ENCODE measurements at places on chromosomes 16 and 17.

- no peak for DNase-seq
These were observed 74.6 kb downstream of the SYCE1L start for GRCh38 chr16:77273815-77274214.

DNA sequence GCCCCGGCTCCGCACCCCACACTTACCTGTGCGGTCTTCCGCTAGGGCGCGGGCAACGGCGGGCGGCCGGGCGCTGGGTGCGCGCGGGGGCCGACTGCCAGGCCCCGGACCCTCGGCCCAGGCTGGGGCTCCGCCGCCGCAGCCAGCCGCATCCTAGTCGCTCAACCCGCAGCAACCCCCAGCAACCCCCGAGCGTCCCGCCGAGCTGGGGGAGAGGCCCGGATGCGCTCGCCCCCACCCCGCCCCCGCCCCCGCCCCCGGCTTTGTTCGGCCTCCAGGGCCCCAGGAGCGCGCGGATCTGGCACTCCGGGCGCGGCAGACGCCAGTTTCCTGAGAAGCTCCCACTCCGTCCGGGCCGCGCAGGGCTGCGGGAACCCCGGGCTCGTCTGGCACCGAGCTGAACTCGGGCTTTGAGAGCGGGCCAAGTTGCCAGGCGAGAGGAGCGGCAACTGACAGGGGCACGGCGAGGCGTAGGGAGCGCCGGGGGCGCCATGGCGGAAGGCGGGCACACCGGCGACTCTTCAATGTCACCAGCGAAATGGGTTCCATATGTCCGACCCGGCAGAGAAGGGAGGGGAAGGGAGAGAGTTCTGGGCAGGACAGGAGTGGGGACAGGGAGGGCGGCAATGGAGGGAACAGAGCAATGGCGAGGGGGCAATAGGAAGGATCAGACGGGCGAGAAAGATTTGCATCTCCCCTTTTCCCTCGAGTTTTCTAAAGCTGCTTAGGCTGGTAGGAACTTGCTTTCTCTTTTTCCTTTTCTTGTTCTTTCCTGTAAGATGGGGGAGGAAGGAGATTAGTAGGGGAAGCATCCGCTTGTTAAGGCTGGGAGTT is 13.7 kb downstream of the HOXB4 start:
- no peak for DNase-seq

GRCh38 chr17:32861981-32862380 is 14.9 kb downstream of the MYO1D start:
- DNase-seq, result no peak

- DNase-seq, result no peak
These were observed 21.8 kb downstream of the ITGB3 start for GRCh38 chr17:47275245-47275984.

DNA sequence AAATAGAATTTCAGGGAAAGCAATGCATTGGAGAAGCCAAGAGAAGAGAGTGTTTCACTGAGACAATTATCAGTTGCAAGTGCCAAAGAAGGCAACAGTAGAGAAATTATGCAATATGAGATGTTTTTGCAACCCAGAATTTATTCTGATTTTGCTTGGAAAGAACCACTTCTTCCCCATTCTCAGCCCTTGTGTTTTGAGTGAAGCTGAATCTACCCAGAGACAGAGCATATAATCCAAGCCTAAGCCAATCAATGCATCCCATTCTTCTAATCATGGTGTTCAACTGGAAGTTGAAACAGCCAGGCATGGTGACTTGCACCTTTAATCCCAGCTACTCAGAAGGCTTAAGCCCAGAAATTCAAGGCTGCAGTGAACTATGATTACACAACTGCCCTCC is 6.9 kb upstream of the SCNN1G start:
- DNase-seq, result no peak

DNA sequence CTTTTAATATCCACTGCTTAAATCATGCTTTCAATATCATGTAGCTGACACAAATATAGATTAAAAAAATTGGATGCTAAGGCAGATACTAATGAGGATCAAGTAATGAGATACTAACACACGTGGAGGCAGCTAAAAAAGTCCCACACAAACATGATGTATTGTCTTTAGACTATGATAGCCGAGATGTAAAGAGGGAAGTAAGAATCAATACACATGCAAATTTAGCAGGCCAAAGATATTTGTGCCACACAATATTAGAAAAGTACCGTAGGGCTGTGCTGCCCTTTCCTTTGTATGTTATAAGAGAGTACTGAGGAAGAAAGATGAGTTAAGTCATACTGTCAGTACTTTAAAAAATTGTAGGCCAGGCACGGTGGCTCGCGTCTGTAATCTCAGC is 51.4 kb upstream of the STAC2 start:
- no peak for DNase-seq

DNA sequence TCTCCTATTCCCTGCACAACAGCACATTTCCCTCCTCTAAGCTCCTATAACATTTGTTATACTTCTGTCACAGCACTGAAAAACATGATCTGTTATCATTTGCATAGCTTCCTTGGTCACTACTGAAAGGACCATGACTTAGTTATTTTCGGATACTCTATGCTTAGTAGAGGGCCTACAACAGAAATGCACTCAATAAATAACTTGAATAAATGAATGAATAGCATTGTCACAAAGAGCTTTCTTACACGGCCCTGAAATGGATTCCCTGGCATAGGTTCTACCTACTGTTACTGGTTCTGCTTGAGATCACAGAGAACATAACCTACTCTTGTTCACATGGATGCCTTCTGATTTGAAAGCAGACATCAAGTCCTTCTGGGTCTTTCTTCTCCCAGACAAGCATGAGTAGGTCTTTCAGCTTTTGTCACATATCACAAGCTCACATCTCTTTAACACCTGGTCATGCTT is 41.6 kb downstream of the MYO1D start:
- DNase-seq, result no peak

DNA sequence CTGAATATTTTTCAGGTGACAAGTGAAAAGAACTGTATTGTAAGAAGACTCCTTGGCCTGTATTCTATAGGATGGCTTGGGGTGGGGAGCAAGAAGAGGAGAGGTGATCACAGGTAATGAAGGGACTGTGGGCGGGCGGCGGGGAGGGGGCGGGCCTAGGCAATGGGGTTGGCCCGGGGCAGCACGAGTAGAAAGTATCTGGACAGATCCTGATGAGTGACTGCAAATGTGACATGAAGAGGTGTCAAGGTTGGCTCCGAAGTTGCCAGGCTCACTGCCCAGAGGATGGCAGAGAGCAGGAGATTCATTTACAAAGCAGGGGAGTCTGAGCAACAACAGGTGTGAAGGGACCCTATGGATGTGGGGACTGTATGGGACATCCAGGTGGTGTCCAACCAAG is 10.8 kb upstream of the G6PC1 start:
- DNase-seq, result no peak

GRCh38 chr16:27235055-27235937 is 32.0 kb downstream of the KDM8 start:
- peak; percentile 91 for DNase-seq

DNA sequence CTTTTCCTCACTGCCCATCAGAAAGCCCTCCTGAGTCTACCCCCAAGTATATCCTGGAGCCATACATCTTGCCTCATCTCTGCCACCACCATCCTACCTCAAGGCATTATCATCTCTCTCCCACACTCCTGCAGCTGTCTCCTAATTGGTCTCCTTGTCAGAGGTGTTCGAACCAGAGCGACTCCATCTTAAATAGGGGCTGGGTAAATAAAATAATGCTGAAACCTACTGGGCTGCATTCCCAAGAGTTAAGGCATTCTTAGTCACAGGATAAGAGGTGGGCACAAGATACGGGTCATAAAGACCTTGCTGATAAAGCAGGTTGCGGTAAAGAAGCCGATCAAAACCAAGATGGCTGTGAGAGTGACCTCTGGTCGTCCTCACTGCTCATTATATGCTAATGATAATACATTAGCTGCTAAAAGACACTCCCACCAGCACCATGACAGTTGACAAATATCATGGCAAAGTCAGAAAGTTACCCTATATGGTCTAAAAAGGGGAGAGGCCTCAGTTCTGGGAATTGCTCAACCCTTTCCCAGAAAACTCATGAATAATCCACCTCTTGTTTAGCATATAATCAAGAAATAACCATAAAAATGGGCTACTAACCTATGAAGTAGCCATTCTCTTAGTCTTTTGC is 97.0 kb upstream of the C16orf82 start:
- DNase-seq, result no peak

DNA sequence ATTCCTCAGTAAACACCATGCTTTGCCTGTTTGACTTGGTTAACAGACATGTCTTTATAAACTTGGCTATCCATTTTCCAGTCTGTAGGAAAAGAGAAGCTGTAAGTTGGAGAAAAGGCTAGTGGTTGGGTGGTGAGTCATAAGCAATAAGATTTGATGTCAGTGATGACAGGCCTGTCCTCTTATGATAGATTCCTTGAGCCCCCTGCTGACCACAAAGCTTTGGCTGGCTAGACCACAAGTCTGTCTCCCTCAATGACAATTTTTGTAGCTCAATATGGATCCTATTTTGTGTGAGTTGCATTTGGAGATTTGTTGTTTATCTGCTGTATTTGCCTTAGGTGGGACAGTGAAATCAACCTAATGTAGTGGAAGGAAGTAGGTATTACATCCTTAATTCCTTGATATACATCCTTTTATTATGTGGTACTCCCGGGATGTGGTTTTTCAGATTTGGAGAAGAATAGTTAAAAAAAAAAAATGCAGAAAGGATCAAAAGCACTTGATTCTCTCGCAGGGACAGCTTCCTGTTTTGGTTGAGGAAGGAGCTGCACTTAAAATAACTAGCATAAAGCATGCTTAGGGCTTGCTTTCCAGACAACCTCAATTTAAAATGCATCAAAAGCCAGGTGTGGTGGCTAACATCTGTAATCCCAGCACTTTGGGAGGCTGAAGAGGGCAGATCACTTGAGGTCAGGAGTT is 67.4 kb downstream of the SIAH1 start:
- no peak for DNase-seq

GRCh38 chr17:67649891-67650290 is 67.8 kb upstream of the NOL11 start:
- no peak for DNase-seq

DNA sequence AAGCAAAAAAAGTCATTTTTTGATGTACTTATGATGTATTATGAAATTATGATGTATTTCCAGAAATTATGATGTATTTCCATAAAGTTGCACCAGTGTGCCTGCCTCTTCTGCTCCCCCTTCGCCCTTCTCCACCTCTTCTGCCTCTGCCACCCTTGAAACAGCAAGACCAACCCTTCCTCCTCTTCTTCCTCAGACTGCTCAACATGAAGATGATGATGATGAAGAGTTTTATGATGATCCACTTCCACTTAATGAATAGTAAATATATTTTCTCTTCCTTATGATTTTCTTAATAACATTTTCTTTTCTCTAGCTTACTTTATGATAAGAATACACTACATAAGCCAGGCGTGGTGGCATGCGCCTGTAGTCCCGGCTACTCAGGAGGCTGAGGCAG is 7.4 kb upstream of the ZNF785 start:
- DNase-seq, result no peak

DNA sequence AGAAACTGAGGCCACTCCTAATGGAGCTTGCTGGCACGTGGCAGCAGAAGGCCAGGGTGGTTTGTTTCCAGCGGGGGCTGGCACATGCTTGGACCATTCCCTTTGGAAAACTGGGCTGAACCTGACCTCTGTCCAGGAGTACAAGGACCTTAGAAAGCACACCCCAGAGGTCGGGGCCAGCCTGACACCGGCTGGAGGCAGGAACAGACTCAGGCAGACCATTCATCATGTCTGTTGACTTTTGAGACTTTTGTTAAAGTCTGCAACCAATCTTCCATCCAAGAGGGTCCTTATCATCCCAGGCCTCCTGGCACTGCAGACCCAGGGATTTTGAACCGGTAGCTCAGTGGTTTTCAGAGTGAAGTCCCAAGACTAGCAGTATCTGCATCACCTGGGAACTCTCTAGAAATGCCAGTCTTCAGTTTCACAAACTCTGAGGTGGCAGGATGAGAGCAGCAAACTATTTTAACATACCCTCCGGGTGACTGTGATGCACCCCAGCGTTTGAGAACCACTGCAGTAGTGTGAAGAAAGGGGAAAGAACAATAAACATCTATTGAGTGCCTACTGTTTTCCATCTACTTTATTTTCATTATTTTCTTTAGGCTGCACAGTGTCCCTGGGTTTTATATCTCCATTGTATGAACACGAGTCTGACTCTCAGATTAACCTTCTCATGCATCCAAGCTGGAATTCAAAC is 145.3 kb upstream of the PLCG2 start:
- no peak for DNase-seq

- DNase-seq, result no peak
These were observed 11.2 kb downstream of the CD300LB start for GRCh38 chr17:74520016-74520434.

- no peak for DNase-seq
These were observed 92.5 kb downstream of the ASIC2 start for GRCh38 chr17:33200587-33200986.

DNA sequence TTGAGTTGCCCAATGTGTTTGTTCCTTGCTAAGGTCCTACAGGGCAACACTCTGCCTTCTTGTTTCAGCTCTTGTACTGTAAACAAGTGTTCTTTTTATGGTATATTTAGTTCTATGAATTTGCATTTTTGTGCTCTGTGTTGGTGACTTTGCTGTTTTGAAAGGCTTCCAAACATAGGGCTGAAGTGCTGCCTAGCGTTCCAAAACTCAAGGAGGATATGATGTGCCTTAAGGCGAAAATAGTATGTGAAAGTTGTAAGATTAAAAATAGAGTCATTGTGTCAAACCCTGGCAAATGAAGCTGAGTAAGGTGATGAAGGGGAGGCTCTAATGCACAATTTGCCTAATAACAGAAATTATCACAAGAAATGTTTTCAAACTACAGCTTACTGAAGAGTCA is 372.7 kb upstream of the TOM1L1 start:
- DNase-seq, result no peak

- DNase-seq, result no peak
These were observed 86.9 kb downstream of the FOXL1 start for GRCh38 chr16:86665319-86665675.

DNA sequence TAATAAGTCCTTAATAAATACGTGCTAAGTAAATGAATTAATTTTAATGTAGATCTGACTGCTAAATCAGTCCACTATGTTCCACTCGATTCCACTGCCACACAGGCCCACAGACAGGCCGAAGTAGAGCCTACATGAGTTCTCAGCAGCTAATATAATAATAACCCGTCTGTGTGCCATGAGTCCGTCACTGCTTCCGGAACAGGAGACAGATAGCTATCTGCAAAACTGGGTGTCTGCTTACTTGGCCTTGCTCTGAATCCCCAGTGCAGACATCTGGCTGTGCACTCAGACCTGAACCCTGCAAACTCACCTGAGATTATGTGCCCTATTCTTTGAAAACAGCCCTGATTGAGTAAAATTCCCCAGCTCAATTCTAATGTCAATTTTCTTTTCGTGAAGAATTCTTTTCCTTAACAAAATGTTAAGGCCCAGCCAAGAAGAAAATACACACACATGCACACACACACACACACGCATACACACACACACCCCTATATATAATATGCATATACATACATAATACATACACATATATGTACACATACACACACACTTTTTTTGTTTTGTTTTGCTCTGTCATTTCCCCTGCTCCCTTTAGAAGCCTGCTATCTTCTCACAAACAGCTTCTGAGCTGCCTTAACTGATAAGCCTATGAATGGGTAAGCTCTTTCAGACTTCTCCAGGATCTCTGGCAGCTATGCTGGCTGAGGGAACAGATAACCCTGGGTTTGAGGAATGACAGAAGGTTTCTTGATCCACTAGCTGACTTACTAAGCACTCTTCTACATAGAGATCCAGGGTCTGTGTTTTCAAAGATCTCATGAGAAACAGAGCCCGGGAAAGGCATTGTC is 39.8 kb upstream of the TOM1L1 start:
- DNase-seq, result no peak

GRCh38 chr16:12754824-12755543 is 48.7 kb downstream of the CPPED1 start:
- no peak for DNase-seq
